ENCODE measurements at places on chromosomes 2 and 18.
A peak's percentile ranks its signal among the peaks of the same experiment; 100 is the strongest.

DNA sequence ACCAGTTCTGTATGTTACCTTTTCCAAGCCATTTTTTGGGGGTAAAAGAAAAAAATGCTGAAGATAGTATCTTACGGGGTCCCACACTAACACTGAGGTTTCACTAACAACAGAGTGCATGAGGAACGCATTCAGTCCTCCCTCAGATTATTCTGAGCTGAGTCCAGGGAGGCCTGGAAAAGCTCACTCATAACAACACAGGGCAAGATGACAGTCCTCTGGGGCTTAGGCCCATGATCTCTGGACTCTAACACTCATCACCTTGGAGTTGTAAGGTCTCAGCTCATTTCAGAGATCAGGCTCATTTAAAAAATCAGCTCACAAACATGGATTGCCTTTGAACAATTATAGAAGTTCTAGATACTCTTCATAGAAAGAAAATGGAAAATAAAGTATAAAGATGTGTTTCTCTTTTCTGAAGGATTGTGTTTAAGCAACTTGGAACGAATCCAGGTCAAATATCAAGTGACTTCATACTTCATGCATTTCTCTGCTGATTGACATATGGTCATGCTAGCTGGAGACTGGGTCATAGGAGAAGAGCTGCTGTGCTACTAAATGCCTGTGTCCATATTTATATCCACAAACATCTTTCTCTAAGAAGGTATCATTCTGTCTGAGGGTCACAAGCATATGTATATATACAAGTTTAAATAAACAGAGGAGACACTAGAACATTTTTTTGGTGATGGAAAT is 265.8 kb downstream of the ALK start:
- DNase-seq: no peak

GRCh38 chr2:101064868-101065549 is 62.9 kb downstream of the RPL31 start:
- peak; percentile 31 for DNase-seq

GRCh38 chr2:106126705-106127281 is 67.3 kb downstream of the UXS1 start:
- no peak for DNase-seq

- no peak for DNase-seq
These were observed 176.6 kb upstream of the CREB1 start for GRCh38 chr2:207352978-207353671.

- no peak for DNase-seq
These were observed 40.0 kb downstream of the ANKRD44 start for GRCh38 chr2:197270601-197271000.

DNA sequence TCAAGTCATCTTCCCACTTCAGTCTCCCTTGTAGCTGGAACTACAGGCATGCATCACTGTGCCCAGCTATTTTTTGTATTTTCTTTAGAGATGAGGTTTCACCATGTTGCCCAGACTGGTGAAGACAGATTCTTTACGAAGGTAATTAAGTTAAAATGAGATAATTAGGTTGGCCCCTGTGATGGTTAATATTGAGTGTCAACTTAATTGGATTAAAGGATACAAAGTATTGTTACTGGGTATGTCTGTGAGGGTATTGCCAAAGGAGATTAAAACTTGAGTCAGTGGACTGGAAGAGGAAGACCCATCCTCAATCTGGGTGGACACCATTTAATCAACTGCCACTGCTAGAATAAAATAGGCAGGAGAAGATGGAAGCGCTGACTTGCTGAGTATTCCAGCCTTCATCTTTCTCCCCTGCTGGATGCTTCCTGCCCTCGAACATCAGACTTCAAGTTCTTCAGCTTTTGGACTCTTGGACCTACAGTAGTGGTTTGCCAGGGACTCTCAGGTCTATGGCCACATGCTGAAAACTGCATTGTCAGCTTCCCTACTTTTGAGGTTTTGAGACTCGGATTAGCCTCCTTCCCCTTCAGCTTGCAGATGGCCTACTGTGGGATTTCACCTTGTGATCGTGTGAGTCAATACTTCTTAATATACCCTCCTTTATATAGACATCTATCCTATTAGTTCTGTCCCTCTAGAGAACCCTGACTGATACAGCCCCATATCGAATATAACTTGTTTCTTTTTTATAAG is 269.1 kb downstream of the TMX3 start:
- DNase-seq: no peak

DNA sequence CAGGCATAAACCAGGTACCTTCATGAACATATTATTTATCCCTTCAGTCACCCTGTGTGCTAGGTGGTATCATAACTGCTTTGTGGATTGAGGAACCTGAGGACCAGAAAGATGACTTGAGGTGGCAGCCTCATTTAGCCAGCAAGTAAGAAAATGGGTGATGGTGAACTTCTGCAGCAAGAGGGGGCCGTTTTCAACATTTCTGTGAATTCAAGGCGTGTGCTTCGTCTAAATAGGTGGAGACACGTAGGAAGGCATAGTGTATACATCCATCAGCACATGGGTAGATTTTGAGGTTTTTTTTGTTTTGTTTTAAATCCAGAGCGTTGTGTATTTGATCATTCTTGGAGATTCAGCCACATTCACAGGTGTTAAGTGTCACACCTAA is 118.7 kb downstream of the SPTBN1 start:
- DNase-seq: no peak

- no peak for DNase-seq
These were observed 291.7 kb upstream of the KYNU start for GRCh38 chr2:142585785-142586184.

- DNase-seq: no peak
These were observed 35.9 kb downstream of the AFF3 start for GRCh38 chr2:100106460-100106859.

- DNase-seq: no peak
These were observed 46.6 kb upstream of the SP3 start for GRCh38 chr2:174011796-174012195.

GRCh38 chr2:120732506-120733237 is 3.0 kb upstream of the GLI2 start:
- no peak for DNase-seq

- DNase-seq: no peak
These were observed 282.0 kb downstream of the MYCN start for GRCh38 chr2:16222326-16222725.

GRCh38 chr2:161418715-161419637 is 2.9 kb downstream of the TBR1 start:
- DNase-seq: no peak

- DNase-seq: no peak
These were observed 31.5 kb downstream of the ATP8B1 start for GRCh38 chr18:57771626-57772025.

GRCh38 chr2:42086500-42086953 is 38.7 kb downstream of the PKDCC start:
- peak; percentile 43 for DNase-seq

DNA sequence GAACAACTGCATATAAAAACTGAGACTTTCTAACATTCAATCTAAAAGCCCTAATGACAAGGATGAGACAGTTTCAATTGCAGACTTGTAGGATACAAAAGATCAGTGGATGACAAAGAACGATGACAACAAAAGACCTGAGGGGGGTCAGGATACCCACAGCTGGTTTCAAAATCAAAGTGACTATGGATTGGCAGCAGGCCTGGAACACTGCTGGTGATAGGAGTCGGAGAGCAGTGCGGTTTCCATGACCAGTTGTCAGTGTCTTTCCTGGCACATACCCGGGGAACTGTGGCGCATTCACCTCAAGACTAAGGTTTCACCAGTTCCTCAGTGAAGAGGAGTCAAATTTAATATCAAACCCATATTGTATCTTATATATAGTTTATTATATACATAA is 42.0 kb downstream of the EHD3 start:
- no peak for DNase-seq

GRCh38 chr2:8569332-8569930 is 112.4 kb upstream of the ID2 start:
- no peak for DNase-seq

DNA sequence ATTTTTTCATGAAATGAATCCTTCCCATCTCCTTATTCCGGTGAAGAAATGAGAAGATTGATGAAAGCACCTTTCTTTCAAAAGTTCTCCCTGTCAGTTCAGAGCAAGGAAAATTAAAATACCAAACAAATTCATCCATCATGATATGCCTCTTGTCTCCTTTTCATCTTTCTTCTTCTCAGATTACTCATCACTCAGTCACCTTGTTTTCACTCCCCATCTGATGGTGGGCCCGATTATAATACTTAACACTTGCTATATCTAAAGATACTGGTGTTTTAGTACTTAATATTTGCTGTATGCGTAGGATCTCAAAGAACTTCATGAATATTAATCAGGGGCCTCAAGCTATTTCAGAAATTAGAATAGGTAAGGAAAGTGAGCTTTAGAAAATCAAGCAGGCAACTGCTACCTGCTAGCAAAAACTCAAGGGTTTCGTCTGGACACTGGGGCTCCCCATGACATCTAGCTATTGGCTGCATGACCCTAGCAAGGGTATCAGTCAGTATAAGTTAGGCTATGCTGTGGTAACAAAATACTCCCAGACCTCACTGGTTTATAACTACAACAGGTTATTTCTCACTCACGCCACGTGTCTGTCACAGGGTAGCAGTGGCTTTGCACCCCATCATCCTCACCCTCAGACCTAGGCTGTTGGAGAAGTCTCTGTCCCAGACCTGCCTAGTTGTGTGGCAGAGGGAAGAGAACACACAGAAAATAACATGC is 39.0 kb upstream of the RNF152 start:
- no peak for DNase-seq

DNA sequence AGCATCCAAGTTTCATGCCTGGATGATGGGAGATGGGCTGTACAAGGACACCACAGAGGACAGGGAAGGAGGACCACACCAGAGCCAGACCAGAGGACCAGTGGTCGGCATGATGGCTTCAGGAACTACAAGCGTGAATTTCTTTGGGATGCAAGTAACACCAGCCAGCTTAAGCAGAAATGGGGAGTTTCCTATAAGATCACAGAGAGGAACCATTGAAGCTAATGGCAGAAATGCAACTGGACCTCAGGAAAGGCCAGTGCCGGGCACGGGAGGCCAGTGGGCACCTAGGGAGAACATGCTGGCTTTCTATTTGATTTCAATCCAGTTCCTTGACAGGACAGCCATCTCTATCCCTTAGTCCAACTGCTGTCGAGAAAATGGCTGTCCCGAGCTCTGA is 145.4 kb downstream of the SH3BP4 start:
- no peak for DNase-seq

DNA sequence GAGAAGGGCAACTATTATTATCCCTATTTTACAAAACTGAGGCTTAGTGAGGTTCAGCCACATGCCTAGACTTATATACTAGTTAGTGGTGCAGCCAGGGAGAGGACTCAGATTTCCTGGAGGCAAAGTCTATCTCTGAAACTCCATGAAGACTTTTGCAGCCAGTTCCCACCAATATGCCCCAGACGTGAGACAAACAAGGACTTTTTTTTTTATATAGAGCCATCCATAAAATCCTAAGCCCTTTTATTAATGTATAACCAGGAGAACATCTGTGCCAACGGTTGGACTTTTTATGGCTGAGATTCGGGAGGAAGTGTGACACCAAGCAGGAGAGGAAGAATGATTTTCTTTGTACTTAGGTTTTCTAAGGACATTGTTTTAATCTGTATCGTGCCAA is 29.9 kb downstream of the LIPG start:
- no peak for DNase-seq

DNA sequence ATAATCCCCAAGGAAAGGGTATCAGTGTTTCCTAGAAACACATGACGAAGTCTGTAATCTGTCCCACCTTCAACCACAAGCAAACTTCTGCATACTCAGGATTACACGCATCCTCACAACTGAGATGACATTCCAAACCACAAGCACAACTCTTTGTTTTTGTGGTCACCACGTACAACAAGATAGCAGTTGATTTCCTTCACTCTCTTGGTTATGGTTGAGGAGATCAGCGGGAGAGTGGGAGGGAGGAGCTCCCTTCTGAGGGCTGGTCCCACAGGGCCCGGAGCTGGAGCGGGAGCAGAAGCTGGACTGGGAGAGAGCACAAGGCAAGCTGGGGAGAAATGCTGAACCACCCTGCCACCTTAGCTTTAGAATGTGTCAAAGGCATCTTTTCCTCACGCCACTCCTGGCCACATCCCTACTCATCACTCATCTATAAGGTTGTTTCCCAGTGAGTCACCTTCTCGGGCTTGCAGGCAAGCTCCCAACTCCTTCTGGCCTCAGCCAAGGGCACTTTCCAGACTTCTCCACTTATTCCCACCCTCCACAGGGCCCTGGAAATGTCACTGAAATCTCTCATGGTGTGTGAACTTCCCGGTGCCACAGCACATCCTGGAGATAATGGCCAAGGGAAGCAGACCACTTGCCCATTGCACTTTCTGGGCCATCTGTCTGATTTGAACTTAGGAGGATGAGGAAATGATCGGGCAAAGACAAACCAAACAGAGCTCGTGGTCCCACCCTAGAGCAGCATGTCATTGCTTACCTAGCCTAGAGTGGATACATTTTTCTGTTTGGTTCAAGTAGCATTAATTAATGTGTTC is 98.9 kb upstream of the LGALSL start:
- DNase-seq: no peak

- no peak for DNase-seq
These were observed 72.0 kb downstream of the DOCK10 start for GRCh38 chr2:224970311-224970710.

DNA sequence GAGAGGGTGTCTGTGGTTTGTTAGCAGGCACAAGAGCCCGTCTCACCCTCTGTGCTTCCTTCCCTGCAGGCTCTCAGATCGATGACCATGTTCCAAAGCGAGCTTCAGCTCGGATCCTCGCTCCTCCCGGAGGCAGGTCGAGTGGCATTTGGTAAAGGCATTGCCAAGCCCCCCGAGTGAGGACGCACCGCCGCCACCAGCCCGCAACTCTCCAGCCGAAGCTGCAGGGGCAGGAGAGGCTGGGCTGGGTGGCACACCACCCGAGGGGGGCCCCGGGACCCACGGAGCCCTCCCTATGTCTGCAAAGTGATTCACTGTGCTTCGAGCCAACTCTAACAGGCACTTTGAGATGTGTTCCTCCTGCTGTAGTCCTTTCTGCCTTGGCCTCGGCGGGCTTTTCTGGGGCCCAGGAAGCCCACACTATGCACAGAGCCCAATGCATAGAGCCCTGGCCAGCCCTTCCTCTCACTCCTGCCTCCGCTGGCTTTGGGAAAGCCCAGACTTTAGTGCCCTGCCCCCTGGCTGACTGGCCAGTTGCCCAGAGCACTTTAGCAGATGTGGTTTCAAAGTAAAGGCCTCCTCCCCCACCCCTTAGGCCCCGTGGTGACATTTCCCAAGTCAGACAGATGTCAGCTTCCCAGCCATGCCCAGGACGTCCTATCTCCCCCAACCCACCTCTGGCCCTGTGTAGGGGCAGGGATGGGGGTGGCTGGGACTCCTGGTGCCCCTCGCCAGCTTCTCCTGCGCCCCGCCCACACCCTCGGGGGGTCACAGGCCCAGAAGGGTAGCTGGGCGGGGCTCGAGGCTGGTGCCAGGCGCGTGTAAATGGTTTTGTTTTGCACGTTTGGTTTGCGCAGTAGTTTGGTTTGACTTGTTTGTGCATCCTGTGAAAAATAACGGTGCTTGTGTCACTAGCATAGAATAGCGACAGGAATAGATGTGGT is 23.3 kb upstream of the MAPRE3 start:
- DNase-seq: no peak

DNA sequence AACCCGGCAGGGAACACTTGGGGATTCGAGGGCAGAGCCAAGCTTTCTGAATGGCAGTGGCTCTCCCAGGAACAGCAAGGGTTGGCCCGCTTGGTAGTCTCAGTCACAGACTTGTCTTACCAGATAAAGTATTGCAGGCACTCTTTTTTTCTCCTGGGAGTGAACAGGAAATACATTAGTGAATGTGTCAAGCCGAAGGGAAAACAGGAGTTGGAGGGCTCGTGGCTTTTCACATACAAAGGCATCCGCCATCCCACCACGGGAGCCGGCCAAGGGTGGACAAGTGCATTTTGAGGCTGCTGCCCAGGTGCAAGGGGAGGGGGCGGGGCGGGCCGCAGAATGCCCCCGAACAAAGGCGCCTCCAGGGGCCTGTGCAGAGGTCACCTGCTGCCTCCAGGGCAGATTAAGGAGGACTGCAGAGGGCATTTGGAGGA is 163.3 kb upstream of the SIX3 start:
- DNase-seq: no peak
